Muscle of back (tissue), 13 donors: ENCODE measurements at places on chromosomes 12 and 14. TPM values are rescaled to one million over a fixed set of nuclear protein-coding genes. Genes with fewer than 3 reads are reported as not detected.

- DNase-seq = no peak
Measured at GRCh38 chr14:52852810-52853521, 61.6 kb upstream of the GNPNAT1 start.

GRCh38 chr14:55071870-55072640 lies 20.6 kb downstream of the MAPK1IP1L start:
- peak; percentile 59 for DNase-seq

DNA sequence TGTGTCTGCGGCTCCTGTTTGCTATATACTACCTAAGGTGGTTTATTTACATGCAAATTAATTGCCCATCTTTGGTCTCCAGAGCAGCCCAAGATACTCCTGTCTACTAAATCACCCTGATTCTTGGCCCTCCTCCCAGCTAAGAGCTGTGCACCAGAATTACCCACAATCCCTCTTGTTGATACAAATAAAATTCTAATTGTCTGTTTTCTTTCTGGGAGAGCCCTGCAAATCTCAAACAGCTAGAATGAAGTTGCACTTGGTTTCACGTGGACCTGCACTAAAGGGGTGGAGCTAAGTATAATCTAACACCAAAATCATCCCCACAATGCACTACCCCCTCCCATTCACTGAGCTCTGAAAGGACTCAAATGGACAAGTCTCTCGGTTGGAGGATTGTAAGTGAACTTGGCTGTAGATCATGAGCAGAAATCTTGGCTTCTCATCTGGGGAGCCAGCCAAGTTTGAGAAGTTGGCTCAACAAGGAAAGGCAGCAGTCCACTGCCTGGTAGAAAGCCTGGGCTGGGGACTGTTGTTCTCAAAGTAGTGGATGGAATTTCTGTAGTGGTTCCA lies 6.6 kb downstream of the MAX start:
- DNase-seq = peak; percentile 92

- DNase-seq = no peak
Measured at GRCh38 chr12:123142518-123142840, 8.4 kb downstream of the PITPNM2 start.

GRCh38 chr12:31228811-31229792 lies 96.8 kb downstream of the SINHCAF start:
- DNase-seq = peak; percentile 48

ESR2 gene
- 0.72 TPM for polyA plus RNA-seq
